ENCODE measurements at places on chromosomes 7 and 10.
A peak's percentile ranks its signal among the peaks of the same experiment; 100 is the strongest.

- no peak for DNase-seq
Measured at GRCh38 chr7:159122276-159122675, 22.4 kb downstream of the VIPR2 start.

DNA sequence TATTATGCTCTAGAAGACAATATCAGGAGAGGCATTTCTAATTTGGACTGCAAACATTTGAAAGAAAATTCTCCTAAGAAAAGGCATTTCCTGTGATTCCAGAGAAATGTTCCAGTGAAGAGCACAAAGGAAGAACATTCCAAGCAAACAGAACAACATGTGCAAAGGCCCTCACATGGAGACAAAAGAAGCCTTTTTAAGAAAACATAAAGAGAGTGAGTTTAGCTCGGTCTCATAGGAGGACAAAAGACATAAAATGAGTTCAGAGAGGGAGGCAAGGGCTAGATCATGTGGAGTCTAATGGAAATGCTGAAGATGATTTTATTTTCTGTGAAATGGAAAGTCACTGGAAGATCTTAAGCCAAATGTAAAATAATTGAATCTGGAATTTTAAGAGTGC, 269.8 kb upstream of the HGF start:
- DNase-seq: no peak

- no peak for DNase-seq
Measured at GRCh38 chr7:138961159-138961558, 20.0 kb downstream of the KIAA1549 start.

GRCh38 chr7:107506674-107507339, 37.0 kb downstream of the GPR22 start:
- DNase-seq: peak; percentile 62

DNA sequence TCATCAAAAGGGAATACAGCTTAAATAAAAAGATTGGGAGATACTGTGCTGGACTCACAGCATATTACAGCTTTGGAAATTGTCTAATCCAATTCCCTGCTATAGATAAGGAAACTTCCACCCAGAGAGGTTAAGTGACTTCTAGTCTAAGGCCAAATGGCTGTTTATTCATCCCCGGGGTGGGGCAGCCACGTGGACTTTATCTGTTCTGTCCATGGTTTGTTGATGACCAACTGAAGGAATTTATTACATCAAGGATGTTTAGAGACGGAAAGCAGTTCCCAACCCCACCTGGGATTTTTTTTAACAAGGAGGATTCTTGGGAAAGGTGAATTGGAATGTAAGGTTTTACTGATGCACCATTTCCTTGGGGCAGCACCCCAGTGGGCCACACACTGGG, 88.6 kb downstream of the ATXN7L1 start:
- no peak for DNase-seq

- no peak for DNase-seq
Measured at GRCh38 chr7:75567948-75568595, 76.0 kb downstream of the SPDYE5 start.

GRCh38 chr10:71600849-71601248, 118.7 kb downstream of the C10orf105 start:
- DNase-seq: no peak

DNA sequence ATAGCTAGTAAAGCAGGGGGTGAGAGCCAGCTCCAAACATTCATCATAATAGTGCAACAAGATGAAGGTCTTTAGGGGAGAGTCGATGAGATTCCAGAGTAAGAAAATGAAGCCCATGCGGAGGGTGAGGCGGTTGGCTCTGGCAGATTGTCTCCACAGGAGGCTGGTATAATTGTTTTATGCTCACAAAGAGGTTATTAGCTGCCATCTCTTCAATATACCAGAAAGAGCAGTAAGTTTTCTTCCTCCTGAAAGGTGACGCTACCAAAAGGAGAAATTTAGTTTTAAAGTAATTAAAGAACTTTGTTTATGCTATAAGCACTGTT, 59.2 kb upstream of the KCNIP2 start:
- DNase-seq: no peak

GRCh38 chr7:71131256-71132126, 453 bp upstream of the GALNT17 start:
- no peak for DNase-seq

- peak; percentile 96 for DNase-seq
Measured at GRCh38 chr10:119131512-119132240, 27.8 kb downstream of the DENND10 start.

DNA sequence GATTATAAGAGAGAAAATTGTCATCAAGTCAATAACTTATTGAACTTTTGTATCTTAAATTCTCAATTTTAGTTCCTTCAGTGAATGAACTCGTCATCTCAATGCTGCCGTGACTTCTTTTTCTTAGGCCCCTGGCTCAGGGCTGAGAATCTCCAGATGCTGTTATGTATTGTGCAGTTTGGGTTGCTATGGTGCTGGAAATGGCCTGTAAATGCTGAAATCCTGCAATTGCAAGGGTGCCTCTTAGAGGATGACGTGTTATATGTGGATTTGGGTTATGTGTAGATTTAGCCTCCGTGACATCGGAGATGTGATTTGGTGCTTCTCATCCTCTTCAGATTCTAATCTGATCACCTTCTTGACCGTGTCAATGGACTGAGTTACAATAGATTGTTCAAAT, 55.7 kb upstream of the ZRANB1 start:
- no peak for DNase-seq

DNA sequence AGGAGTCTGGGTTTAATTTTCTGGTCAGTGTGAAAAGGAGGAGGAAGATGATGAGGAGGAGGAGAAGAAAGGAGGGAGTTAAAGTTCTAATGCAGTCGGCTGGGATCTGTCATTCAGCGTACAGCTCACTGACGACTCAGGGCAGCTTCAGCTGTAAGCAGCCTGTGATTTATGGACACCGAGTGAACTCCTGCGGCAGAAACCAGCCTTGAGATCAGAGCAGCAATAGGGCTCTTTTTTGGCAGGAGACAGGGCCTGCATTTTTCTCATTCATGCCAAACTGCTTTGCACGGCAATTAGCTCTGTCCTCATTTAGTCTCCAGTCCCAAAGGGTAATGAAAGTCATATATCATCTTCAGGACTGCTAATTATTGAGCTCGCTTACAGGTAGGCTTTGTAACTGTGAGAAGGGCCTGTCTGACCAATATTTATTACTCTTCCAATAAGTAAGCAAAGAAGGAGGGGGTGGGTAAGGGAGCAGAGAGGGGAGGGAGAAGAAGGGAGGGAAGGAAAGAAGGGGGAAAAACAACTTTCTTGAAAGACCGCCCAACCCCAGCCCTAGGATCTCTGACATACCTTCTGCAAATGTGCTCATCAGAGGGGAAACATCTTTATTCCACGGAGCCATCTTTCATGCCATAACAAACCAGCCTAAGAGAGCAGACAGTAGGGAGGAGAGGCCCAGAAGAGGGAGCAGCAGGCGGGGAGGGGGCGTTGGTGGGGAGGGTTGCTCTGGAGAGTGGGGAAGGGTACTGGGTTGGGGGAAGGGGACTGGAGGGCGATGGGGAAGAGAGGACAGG, 48.1 kb upstream of the COMTD1 start:
- no peak for DNase-seq

GRCh38 chr7:44391171-44391570, 65.8 kb upstream of the CAMK2B start:
- no peak for DNase-seq

DNA sequence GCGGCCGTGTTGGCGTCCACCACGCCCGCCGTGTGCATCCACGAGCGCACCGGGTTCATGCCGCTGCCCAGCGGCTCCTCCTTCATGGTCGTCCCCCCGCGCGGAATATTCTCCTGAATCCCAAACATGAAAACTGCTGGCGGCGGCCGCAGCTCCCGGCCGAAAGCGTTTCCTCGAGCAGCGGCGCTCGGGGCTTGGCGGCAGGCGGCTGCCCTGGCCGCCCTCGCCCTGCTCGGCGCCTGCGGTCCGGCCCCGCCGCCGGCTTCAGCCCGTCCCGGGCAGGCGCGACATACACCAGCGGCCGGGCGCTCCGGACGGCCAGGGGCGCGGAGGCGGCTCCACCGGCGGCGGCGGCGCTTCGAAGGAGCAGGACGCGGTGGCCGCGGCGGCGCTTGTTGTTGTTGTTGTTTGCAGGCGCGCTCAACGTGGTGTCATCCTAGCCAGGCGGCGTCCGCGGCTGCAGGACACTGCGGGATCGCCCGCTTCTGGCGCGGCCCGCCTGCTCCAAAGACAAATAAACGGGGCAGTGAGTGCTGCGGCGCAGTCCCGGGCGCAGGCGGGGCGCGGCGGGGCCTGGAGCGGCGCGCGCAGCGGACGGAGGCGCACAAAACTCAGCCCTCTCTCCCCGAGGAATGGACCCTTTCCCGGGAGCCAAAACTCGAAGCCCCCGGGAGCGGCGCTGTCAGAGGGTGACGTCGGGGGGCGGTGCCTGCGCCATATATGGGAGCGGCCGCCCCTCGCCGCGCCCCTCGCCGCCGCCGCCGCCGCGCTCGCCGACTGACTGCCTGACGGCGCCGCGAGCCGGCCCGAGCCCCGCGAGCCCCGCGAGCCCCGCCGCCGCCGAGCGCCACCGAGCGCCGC, at the start of gene EBF3:
TSS of gene EBF3 (minus strand) at position 634 of the 861 bp plus-strand sequence. CDS start at position 128, 506 bp downstream.
- DNase-seq: peak; percentile 93

DNA sequence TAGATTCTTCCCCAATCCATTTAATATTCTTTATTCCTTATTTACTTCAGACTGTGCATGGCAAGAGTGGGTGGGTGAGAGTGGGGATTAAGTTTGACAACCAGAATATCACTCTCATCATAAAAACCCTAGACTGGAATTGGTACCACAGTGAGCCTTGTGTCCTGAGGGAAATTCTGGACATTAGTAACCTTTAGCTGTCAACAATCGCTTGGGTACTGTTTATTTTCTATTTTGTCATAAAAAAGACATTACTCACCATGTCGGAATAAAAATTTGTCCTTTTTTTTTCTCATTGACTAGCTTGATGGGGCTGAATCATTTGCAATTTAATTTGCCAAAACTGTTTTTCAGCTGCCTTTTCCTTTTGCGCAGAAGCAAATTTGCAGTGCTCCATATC, 176.1 kb upstream of the SEMA3C start:
- no peak for DNase-seq

DNA sequence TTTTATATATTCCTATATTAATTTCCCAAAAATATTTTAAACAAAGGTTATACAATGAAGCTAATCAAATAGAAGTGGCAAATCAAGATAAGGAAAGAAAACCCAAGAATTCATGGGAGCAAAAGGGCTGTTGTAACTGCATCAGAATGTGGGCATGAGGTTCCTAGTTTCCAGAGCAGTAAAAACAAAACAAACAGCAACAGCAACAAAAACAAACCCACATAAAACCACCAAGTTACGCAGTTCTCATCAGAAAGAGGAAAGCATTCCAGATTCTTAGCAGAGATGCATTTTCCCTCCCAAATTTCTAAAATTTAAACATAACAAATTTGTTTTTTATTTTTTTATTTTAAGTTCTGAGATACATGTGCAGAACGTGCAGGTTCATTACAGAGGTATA, 34.8 kb upstream of the MSMB start:
- DNase-seq: peak; percentile 72

- no peak for DNase-seq
Measured at GRCh38 chr7:79723833-79724618, 270.6 kb upstream of the MAGI2 start.

- peak; percentile 60 for DNase-seq
Measured at GRCh38 chr10:103476046-103476768, 2.8 kb downstream of the CALHM3 start.

- DNase-seq: no peak
Measured at GRCh38 chr7:86975914-86976313, 83.5 kb downstream of the ELAPOR2 start.

DNA sequence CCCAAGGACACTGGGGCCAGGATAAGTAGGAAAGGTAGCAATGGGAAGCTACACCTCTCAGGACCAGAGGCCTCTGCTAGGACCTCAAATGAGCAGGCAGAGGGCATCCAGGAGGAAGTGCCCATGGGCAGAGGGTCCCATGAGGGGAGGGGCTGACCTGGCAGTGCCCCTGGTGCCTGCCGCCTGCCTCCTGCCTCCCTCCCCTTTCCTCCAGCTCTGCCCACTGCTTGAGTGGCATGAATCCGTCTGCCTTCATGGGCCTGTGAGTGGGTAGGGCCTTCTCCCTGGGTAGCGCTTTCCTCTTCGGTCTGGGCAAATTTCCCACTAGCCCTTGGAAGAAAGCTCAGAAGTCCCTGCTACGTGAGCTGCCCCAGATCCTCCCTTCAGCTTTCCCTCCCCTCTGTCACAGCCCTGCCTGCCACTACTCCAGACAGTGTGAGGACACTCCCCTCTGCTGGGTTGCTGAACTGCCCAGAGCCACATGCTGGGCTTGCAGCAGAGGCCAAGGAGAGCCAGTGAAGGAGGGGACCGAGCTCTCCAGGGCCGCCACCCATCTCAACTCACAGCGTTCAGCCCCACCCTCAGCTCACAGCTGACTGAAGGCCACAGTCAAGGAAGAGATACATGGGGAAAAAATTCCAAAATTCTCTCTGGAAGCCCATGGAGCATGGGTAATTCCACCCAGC, 141.4 kb downstream of the ARHGAP22 start:
- DNase-seq: no peak

GRCh38 chr10:84076540-84077195, 62.6 kb upstream of the GHITM start:
- DNase-seq: peak; percentile 59

DNA sequence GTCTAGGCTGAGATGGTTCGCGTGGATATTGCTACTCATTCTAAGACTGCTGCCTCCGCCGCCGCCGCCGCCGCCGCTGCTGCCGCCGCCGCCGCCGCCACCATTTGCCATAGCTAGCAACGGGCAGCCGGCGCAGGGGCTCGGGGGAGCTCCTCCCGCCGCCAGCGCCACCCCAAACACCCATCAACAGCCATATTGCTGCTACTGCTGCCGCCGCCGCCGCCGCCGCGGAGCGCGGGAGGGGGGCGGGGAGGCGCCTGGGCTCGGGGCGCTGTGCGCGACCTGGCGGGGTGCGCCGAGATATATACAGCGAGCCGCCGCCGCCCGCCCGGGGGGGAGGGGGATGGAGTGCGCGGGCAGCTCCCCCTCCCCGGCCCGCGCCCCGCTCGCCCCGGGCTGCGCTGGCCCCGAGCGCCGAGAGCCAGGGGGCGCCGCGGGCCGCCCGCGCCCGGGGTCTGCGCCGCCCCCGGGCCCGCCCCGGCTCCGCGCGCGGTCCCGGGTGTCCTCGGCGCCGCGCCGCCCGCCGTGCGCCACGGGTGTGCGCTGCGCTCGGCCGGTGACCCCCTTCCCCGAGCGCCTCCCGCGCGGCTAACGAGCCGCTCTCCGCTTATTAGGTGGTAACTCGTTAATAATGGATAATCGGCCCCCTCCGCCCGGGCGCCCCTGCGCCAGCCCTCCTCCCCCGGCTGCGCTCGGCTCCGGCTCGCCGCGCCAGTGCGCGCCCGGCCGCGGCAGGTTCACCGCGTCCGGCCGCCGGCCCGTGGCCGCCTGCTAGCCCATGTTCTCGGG, at the start of gene KCNMA1:
TSS of gene KCNMA1 (minus strand) at position 277 of the 789 bp plus-strand sequence.
- no peak for DNase-seq
